ENCODE measurements at places on chromosomes 6 and 20.

DNA sequence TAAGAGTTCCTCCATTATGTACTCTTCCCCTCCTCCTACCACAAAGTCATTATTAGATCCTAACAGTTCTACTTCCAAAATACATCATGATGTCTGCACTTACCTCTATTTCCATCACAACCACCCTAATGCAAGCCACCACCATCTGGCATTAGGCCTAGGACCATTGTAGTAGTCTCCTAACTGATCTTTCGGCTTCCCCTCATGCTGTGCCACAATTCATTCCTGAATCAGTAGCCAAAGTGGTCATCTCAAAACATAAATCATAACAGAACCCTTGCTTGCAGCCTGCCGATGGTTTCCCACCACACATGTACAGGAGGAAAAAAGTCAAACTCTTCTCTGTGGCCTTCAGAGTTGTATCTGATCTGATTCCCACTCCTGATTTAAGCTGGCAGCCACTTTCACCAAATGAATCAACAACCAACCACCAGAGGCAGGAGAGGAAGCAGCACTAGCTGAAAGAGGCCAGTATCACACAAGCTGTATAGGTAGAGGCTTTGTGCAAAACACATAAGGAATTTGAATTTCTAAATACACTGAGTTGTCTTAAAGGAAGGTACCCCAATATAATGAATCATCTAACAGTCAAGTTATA, 26.1 kb downstream of the FAM184A start:
- no peak for DNase-seq

GRCh38 chr6:127456465-127456864, 2.7 kb downstream of the KIAA0408 start:
- DNase-seq, result no peak

DNA sequence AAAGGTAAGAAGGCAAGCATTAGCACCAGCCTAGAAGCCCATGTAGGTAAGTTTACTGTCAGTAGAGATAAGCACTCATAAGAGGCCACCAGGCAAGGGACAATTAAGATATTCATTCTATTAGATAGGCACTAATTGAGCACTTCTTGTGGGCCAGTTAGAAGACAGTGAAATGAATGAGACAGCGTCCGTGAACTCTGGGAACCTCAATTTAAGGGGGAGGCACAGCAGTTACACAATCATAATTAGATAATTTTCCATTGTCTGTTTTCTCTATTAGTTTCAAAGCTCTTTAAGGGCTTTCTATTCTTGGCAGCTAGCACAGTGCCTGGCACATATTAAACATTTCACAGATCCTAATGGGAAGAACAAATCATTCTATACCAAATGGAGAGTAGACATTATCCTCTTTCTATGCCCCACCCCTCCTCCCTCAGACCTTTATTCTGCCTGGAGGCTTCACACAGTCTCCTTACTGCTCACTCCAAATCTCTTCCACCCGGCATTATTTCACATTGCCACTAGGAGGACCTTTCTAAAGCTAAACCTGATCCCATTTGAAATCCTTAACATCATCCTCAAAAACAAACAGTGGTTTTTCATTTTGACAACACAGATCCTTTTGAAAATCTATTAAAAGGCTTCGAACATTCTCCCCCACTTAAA, 529.6 kb downstream of the ADGRB3 start:
- no peak for DNase-seq

DNA sequence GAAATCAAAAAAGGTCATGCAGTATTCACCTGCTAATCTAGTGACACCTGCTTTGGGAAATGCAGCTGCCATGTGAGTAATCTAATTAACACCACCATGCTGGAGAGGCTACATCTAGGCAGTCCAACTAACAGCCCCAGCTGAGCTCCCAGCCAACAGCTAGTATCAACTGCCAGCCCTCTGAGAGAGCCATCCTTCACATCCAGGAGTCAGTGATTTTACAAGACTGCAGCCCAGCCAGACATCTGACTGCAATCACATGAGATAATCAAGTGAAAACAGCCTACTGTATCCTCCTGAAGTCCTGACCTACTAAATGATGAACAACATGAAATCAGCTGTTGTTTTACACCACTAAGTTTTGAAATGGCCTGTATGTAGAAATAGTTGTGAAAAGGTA, 298.4 kb downstream of the TRDN start:
- DNase-seq, result no peak

GRCh38 chr6:5981126-5982026, 25.3 kb downstream of the NRN1 start:
- no peak for DNase-seq

GRCh38 chr6:13924949-13925881, at the start of gene RNF182:
TSS of gene RNF182 (plus strand) at chr6:13924952. CDS start at chr6:13977120, 52,168 bp downstream.
- DNase-seq, result peak; percentile 11

DNA sequence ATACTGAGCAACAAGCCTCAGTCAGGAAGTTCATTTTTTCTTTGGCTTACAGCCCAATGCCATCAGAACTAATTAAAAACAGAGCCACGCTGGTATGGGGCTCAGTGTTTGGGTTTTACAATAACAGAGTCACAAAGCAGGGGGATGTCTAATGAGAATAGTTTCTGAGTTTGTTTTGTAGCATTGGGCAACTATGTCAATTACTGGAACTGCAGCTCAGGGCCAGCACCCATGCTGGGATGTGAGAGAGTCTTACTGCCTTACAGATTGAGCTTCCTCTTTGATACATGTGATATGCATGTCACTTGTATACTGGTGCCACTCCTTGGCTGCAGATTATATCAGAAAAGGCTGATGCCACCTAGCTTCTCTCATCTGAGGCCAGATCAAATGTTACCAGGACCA, 117.6 kb downstream of the TFAP2B start:
- DNase-seq, result peak; percentile 31

GRCh38 chr6:125198398-125198937, 44.9 kb downstream of the TPD52L1 start:
- DNase-seq, result no peak

DNA sequence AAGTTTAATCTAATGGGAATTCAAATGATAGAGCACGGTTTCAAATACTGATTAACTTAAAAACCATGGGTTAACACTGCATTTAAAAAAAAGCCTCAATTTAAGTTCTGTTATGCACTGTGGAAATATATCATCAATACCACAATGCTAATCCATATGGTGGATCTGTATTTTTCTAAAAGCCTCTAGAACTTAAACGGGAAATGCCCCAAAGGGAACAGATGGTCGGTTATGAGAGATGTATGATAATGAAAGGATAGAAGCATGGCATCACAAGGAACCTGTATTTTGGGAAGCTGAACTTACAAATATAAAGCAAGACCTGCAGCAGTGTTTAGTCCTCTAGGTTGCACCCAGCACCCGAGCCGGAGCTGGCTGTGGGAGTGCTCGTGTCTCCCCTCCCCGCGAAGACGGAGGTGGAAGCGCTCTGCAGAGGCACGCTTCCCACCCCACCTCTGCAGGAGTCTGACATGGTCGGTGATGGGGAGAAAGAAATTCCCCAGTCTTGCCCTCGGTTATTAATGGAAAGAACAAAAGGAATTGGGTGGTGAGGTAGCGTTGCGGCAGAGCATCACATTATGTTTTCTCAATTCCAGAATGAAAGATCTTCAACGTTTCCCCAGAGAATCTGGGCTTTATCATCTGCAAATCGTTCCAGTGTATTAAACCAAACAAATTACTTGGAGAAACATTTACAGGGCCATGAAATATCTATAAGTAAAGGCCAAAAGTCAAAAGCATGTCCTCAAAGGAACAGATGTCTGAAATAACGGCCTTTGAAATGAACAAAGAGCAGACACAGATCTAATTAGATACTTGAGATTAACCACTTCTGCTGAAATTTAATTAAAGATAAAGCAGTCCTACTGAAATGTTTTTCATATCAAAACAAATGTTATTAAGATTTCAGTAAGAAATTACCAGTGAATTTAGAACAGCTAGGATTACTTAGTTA, 103.1 kb upstream of the POPDC3 start:
- DNase-seq, result no peak
